ENCODE measurements at places on chromosomes 3 and 15. TPM values are rescaled to one million over a fixed set of nuclear protein-coding genes. Genes with fewer than 3 reads are reported as not detected.

The RYR3 gene
- total RNA-seq = 0.01 TPM

The TGM4 gene
- total RNA-seq = 0.03 TPM

The HESX1 gene
- 0.33 TPM for total RNA-seq

The RBP2 gene
- not detected for total RNA-seq

The LDHAL6B gene
- total RNA-seq = not detected

The IQCF6 gene
- not detected for total RNA-seq

The SMCO1 gene
- total RNA-seq = 0.03 TPM

The BFSP2 gene
- total RNA-seq = not detected

The CTXN2 gene
- 0.05 TPM for total RNA-seq

The UBAP1L gene
- total RNA-seq = 1.1 TPM

The LYSMD4 gene
- total RNA-seq = 4.3 TPM

The MST1 gene
- total RNA-seq = 1.8 TPM

Measured in A549 treated with CORT108297 at 1 μM for 4 hours (cell line).